ENCODE measurements at places on chromosomes 2 and 18.

DNA sequence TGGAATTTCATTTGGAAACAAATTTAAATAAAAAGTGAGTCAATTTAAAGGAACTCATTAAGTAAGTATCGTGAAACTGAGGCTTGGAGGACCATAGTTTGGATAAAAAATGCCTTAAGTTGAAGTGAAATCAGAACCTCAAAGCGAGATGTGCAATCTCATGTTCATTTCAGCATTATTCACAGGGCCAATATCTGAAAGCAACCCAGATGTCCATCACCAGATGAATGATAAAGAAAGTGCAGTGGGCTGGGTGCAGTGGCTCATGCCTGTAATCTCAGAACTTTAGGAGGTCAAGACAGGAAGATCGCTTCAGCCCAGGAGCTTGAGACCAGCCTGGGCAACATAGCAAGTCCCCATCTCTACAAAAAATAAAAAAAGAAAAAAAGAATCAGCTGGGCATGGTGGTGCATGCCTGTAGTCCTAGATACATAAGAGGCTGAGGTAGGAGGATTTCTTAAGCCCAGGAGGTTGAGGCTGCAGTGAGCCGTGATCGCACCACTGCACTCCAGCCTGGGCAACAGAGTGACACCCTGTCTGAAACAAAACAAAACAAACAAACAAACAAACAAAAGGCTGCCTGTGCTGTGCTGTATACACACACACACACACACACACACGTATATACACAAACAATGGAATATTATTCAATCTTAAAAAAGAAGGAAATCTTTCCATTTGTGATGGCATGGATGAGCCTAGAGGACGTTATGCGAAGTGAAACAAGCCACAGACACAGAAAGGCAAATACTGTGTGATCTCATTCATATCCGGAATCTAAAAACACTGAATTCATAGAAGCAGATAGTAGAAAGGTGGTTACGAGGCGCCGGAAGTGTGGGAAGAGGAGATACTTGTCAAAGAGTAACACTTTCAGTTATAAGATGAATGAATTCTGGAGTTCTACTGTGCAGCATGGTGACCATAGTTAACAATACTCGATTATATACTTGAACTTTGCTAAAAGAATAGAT is 14.5 kb downstream of the SH3RF3 start:
- DNase-seq: no peak

GRCh38 chr2:238127165-238128060 is 11.1 kb upstream of the KLHL30 start:
- DNase-seq: peak; percentile 55

DNA sequence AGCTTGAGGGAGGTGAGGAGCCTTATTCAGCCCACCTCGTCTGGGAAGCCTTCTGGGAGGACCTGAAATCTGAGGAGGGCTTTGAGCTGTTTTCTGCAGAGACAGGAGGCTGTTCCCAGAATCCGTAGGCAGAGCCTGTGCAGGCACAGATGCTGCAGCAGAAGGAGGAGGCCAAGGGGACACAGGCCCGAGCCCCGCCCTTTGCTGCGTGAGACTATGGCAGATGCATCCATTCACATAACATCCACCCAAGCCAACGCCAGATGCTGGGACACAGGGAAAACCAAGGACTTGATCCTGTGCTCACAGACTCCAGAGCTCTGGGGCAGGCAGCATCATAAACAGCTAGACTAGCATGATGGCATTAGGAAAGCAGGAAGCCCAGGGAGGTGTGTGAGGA is 98.2 kb downstream of the KCNF1 start:
- DNase-seq: no peak

DNA sequence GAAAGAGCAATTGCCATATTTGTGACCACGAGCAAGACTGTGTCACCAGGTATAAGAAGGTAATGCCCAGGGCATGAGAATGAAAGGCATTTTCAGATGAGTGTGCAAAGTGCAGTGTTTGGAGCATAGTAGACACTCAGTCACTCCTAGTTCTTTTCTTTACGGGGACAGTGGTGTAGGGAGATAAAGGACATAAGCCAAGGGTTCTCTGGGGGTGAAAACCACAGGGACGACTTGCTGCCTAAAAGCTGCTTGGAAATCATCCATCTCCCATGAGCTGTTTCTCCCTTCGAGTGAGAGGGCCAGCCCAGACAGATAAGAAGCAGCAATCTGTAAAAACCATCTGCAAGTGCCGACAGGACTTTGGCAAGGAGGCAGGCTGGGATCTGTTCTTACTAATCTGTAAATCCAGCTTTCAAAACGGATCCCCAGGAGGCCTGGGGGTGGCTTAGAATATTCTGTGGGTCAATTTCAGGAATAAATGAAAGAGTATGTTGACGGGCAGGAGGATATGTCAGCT is 221.6 kb downstream of the LPIN1 start:
- DNase-seq: peak; percentile 64

GRCh38 chr18:9707381-9708056 is 582 bp upstream of the RAB31 start:
- DNase-seq: peak; percentile 55

DNA sequence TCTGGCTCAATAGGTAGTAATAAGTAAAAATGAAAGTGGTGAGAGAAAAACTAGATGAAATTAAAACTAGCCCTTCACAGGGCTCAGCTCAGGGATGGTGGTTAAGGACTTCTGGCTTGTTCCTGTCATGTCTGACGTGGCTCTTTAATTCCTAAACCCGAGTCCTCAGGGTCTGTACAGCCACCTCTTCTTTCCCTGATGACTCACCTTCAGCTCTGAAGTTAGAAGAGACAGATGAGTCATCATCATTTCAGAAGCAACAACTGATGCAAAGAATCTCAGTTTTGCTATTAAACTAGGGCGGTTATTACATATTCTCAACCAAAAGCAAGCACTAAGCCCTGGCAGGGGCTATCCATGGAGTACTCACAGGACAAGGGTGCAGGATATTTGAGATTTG is 24.0 kb upstream of the ITGB6 start:
- DNase-seq: peak; percentile 98

- no peak for DNase-seq
These were observed 60.4 kb downstream of the C2orf76 start for GRCh38 chr2:119306196-119306590.

- peak; percentile 21 for DNase-seq
These were observed 8.4 kb upstream of the HNRNPLL start for GRCh38 chr2:38610851-38611801.

- DNase-seq: no peak
These were observed 418.1 kb upstream of the MYT1L start for GRCh38 chr2:2749206-2749598.

- no peak for DNase-seq
These were observed 250.9 kb downstream of the OTX1 start for GRCh38 chr2:63301481-63301880.

DNA sequence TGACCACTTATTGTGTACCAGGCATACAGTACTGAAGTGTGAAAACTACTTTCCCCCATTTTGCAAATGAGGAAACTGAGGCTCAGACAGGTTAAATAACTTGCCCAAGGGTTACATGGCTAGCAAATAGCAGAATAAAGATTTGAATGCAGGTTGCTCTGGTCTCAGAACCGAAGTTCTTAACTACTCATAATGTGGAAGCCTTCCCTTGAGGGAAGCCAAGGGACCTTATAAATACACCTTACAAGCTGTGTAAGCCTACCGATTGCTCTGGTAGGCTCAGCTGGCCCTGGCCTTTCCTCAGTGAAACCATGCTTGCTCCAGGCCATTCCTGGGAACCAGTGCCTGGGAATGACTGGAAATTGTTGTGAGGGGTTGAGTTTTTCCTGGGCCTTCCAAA is 114.6 kb upstream of the CDCA7 start:
- no peak for DNase-seq

DNA sequence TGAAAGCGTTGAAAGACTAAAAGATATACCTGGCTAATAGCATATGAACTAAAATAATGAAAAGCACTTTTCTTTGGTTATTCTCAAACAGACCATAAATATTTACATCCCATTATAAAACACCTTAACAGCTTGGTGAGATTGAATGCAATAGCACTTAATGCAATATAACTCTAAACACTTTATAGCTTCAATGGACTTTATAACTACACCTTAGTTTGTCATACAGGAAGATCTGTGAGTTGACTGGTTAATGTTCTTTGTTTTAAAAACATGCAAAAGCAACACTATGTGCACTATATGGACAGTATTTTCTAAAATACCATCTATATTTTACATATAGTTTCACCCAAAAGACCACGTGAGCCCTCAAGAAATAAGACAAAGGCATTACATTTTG is 353.3 kb upstream of the ACVR2A start:
- no peak for DNase-seq

DNA sequence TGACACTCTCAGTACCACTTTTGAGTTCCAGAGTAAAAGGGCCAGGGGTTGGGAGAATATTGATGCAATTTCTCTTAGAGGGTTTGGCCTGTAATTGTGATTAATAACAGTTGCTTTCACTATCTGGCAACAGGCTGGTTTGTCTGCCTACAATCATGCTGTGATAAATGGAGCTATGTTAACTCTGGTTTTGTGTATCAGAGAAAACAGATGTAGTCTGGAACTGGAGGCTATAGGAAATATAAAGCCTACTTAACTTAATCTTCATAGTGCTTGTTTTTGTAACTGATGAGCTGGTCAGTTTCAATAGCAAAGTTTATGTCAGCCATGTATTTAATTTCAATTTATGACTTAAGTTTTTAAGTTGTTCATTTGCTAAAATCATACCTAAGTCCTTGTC is 138.0 kb downstream of the AGPS start:
- DNase-seq: no peak

DNA sequence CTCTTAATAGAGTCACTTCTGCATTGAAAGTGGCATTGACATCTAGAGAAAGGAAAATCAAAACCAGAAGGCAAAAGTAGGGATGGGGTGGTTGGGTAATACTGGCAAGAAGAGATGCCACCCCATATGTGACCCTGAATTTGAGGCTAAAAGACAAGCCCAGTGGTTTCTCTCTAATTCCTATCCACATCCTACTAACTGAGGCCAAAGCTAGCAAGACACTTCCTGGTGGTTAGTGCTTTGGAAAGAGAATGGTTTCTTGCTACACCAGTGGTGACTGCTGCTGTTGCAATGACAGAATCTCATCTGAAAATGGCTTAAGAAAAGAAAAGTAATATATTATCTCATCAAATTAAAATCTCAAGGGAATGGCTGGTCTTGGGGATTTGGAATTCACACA is 640.6 kb downstream of the EPHA4 start:
- DNase-seq: no peak

GRCh38 chr18:75854174-75854573 is 426.7 kb upstream of the SMIM21 start:
- no peak for DNase-seq

- DNase-seq: no peak
These were observed 479.6 kb downstream of the STK39 start for GRCh38 chr2:167767830-167768229.

DNA sequence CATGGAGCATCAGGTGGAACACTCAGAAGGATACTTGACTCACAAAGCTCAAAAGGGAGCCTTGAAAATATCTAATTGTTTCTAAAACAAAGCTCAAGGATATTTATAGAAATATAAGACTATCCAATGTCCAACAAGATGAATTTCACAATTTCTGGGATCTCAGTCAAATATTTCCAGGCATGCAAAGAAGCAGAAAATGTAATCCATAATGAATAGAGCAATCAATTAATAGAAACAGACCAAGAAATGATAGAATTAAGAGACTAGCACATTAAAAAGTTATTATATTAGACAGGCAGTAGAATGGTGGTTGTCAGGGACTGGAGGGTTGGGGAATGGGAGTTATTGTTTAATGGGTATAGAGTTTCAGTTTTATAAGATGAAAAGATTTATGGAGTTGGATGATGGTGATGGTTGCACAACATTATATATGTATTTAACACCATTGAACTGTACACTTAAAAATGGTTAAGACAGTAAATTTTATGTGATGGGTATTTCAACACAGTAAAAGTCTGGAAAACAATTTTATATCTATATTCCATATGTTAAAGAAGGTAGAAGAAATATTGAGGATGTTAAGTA is 189.9 kb upstream of the PIEZO2 start:
- DNase-seq: no peak

DNA sequence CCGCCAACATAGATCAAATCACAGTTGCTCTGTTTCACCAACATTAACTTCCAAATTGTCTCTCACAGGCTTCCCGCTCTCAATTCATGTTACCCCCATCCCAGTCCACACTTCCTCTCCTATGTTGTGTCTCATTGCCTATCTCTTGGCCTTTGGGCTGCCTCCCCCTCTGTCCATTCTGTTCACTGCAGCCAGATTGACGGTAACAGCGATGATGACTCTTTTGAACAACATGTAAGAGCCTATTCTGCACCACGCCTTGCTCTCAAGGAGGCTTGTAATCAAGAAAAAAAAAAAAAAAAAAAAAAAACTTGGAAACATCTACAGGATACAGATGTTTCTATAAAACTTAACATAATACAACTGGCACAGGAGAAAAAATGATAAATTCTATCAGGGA is 77.3 kb upstream of the RMDN2 start:
- DNase-seq: no peak

DNA sequence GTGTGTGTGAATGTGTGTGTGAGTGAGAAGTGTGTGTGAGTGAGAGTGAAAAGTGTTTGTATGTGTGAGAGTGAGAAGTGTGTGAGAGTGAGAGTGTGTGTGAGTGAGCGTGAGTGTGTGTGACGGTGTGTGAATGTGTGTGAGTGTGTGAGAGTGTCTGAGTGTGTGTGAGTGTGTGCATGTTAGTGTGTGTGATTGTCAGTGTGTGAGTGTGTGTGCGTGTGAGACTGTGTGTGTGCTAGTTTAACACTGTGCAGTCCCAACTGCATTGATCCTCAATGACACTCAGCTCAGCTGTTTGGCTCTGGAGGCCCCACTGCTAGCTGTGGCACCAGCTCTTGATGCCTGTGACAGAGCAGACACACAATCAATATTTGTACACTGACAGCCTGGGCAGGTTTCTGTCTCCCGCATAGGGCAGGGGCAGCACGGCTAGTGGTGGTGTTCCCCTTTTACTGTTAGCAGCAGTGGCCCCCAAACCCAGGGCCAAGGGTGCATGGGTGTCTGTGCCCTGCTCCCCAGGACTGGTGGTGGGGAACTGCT is 135.0 kb downstream of the INHBB start:
- DNase-seq: no peak

DNA sequence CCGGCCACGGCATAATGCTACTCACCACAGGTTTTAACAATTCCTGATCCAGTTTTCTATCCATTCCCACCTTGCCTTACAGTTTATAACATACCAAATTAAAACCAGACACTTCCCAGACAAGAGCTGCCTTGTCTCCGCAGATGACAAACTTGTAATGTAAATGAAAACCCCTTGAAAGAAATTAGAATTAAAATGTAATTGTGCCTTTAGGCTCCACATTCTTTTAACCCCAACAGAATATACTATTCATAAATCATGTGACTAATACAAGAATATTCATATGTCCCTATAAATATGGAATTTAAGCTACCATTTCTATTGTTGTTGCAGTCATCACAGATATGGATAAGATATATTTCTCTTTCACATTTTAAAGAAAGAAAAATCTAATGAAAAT is 69.9 kb upstream of the ZBTB14 start:
- DNase-seq: no peak

- DNase-seq: no peak
These were observed 68.8 kb downstream of the SH3RF3 start for GRCh38 chr2:109197491-109198418.

GRCh38 chr2:135163901-135164300 is 111.8 kb downstream of the RAB3GAP1 start:
- no peak for DNase-seq
